Activated CD8-positive, alpha-beta T cell treated with anti-CD3 and anti-CD28 coated beads for 36 hours (primary cell): ENCODE measurements at places on chromosomes 5 and 9.

GRCh38 chr9:89465001-89465451 lies 32.9 kb downstream of the SEMA4D start:
- DNase-seq: no peak

- DNase-seq: no peak
Measured at GRCh38 chr5:68320413-68320986, 104.9 kb downstream of the PIK3R1 start.

DNA sequence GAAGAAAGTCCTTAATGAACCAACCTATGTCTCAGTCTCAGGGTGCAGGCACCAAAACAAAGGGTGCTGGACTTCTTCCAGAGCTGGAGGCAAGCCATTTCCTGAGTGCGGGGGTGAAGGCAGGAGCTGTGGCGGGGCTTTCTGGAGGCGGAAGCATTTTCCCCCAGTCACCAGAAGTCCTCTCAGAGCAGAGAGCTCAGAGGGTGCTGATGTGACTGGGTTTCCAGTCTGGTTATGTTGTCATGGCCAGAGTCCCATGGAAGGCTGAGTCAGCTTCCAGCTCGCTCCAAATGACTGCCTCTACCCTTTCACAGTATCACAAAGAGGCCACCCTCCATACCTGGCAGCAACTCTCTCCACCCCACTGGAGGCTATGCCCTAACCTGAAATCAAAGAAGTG lies 86.0 kb downstream of the TRPC7 start:
- DNase-seq: no peak

- no peak for DNase-seq
Measured at GRCh38 chr5:83900306-83900705, 179.7 kb upstream of the HAPLN1 start.

DNA sequence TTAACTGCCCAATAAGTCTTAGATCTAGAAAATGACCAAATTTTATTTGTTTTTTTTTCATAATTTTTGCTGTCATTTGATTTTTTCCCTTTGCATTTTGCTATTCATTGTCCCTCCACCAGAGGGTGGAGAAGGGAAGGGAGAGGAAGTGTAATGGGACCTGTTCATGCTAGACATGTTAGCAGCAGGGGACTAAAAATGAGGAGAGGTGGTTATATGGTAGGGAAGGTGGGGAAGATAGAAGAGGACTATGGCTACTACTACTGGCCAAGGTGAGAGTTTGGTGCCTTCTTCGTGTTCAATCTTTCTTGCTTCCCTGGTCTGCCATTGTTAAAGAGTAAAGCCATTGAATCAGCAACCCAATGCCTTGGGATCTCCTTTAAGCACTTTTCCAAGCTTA lies 6.4 kb downstream of the GRIA1 start:
- DNase-seq: no peak

DNA sequence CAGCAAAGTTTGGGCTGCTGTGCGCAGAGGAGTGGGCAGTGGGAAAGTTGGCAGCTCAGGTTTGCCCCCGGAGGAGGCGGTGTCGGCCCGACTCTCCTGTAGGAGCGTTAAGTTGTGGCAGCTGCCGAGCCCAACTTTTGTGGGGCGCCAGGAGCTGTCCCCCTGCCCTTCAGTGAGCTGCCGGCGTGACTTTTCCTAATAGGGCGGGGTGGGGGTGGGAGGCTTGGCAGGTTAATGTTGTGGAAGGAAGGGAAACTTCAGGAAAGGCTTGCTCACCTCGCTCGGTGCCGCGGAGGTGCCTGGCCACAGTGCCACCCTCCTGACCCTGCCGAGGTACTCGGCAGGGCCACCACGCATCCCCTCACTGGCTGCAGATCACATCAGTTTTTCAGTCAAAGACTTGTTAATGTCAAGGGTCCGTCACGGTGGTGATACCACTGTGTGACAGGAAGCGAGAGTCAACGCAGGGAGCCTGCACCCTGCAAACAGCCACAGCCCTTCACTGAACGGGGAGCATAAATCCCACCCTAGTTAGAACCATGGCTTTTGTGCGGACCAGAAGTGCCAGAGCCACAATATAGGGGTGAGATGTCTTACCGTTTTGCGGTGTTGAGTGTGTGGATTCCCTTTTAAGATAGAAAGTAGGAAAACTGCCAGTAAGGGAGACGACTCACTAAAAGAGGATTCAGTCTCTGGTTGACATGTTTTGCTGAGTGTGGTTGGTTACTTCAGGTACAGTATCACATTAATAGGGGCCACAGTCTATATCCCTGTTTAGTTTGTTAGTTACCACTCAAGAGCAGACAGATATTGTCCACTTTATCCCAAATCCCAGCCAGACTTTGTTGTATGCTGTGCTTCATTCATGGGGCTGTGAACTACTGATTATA lies 796 bp downstream of the LNPEP start:
- peak; percentile 85 for DNase-seq

DNA sequence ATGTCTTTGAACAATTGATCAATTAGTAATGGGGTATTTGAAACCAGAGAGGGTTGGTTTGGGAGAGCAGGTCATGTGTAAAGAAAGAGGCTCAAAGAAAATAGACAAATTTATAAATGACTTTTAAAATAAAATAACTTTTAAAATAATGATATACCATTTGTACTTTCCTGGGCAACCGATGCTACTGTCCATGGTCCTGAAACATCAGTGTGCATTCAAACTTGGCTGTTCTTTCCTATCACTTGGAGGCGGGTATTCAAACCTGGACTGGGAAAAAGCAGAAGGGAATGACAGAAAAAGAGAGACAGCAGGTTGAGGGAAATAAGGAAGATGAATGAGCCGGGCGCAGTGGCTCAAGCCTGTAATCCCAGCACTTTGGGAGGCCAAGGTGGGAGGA lies 1446.4 kb upstream of the WWC1 start:
- no peak for DNase-seq

DNA sequence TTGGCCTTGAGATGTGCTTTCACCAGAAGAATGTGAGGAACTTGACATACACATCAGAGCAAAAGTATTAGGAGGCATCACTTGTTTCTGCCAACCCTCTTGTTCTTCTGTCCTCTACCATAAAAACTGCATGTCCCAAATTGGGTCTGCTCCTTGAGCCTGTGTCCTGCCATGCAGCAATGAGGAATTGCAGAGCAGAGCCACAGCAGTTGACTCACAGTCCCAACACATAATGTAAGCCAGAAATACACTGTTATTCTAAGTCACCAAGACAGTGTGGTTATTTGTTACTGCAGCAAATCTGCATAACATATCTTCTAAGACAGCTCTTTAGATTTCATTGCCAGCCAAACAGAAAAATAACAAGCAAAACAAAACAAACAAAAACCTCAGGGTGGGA lies 598.2 kb downstream of the PRELID2 start:
- DNase-seq: no peak

GRCh38 chr5:100913298-100913697 lies 10.2 kb upstream of the ST8SIA4 start:
- DNase-seq: no peak

- no peak for DNase-seq
Measured at GRCh38 chr5:71711610-71712009, 7.5 kb upstream of the CARTPT start.

- no peak for DNase-seq
Measured at GRCh38 chr5:152532714-152533113, 127.6 kb upstream of the NMUR2 start.

DNA sequence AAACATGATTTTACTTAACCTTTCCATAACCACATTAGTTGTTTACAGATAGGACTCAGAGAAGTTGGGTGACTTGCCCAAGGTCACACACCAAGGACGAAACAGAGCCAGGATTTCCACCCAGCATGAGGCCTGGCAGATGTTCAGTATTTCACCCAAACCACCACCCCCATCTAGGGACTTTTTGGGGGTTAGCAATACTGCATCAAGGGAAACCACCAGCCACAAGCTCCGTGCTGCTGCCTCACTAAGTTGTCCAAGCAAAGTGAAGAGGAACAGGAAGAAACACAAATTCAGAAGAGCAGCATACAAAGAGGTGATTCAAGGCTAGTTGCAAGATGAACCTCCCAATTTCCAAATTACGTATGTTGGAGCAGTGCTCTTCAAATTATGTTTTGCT lies 219.6 kb upstream of the RORB start:
- DNase-seq: peak; percentile 79

DNA sequence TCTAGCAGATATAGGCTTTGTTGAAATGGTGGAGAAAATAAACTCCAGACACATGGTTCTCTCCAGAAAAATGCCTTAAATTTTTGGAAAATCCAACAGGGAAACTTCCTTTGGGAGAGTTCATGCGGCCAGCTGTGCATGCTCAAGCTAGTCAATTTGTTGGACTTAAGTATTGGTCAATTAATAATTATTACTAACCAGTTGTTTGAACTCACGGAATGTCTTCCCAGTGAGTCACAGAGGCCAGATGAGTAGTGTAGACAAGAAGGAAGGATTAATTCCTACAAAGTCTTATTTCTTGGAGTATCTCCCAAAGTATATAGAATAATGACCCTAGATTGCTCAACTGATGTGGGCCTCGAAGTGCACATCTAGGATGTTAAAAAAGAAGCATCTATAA lies 103.6 kb downstream of the MACIR start:
- DNase-seq: no peak

- no peak for DNase-seq
Measured at GRCh38 chr5:155015239-155015638, 1.7 kb downstream of the KIF4B start.

- DNase-seq: no peak
Measured at GRCh38 chr5:67815455-67816391, 399.8 kb upstream of the PIK3R1 start.

GRCh38 chr5:124210111-124210910 lies 536.1 kb downstream of the ZNF608 start:
- no peak for DNase-seq

GRCh38 chr9:89001917-89002540 lies 10.8 kb downstream of the S1PR3 start:
- no peak for DNase-seq

GRCh38 chr5:177601577-177602457 lies 1.9 kb downstream of the B4GALT7 start:
- DNase-seq: no peak

DNA sequence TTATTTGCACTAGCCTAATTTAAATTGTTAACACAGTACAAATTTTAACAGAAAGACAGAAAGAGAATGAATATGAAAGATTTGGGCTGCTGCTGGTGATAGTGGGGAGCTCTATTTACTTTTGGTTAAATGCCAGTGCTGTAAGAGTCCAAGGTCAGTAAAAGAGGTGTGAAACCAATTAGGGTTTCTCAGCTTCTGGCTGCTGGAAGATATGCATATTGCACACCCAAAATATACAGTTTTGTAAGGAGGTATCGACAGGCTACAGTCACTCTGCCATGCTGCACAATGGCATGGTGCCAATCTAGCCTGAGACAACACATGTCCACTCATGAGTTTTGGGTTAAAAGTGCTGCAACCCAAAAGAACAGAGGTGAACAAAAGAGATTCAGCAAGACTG lies 79.3 kb downstream of the PPP2R2B start:
- DNase-seq: no peak

GRCh38 chr9:73437758-73438157 lies 286.1 kb downstream of the ANXA1 start:
- no peak for DNase-seq

GRCh38 chr5:98564836-98565235 lies 208.6 kb upstream of the RGMB start:
- DNase-seq: no peak

- DNase-seq: peak; percentile 63
Measured at GRCh38 chr9:97983589-97984187, 547 bp downstream of the ANP32B start.

DNA sequence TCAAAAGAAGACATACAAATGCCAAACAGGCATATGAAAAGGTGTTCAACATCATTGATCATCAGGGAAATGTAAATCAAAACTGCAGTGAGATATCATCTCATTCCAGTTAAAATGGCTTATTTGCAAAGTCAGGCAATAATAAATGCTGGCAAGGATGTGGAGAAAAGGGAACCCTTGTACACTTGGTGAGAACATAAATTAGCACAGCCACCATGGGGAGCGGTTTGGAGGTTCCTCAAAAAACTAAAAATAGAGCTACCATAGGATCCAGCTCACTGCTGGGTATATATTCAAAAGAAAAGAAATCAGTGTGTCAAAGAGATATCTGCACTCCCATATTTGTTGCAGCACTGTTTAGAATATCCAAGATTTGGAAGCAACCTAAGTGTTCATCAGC lies 50.3 kb downstream of the AP3S1 start:
- DNase-seq: no peak
